ENCODE measurements at places on chromosomes 5 and 9. TPM values are rescaled to one million over a fixed set of nuclear protein-coding genes. Genes with fewer than 3 reads are reported as not detected.
A peak's percentile ranks its signal among the peaks of the same experiment; 100 is the strongest.

- H3K4me3 ChIP-seq = no peak overlapping the region
- DNase-seq = no peak
- H3K27ac ChIP-seq = no peak overlapping the region
- no peaks in the 10 kb centered on the region for H3K27me3 ChIP-seq
Measured at GRCh38 chr5:151742870-151743294, 15.5 kb downstream of the ATOX1 start.

- no peak overlapping the region for H3K4me3 ChIP-seq
- no peaks in the 10 kb centered on the region for H3K36me3 ChIP-seq
- no peaks in the 10 kb centered on the region for H3K4me1 ChIP-seq
- no peak overlapping the region for H3K27ac ChIP-seq
Measured at GRCh38 chr9:116191576-116192415, 38.2 kb downstream of the PAPPA start.

GRCh38 chr5:84437673-84438315 is 53.1 kb upstream of the EDIL3 start:
- H3K36me3 ChIP-seq = no peaks in the 10 kb centered on the region
- no peaks in the 10 kb centered on the region for H3K4me1 ChIP-seq
- no peak overlapping the region for H3K27ac ChIP-seq
- DNase-seq = no peak

- H3K27me3 ChIP-seq = no peaks in the 10 kb centered on the region
- H3K4me1 ChIP-seq = no peaks in the 10 kb centered on the region
- peaks cover 64% of the 10 kb centered on the region for H3K36me3 ChIP-seq
- H3K27ac ChIP-seq = no peak overlapping the region
- no peak for DNase-seq
Measured at GRCh38 chr5:14386884-14387624, 194.5 kb upstream of the OTULINL start.

DNA sequence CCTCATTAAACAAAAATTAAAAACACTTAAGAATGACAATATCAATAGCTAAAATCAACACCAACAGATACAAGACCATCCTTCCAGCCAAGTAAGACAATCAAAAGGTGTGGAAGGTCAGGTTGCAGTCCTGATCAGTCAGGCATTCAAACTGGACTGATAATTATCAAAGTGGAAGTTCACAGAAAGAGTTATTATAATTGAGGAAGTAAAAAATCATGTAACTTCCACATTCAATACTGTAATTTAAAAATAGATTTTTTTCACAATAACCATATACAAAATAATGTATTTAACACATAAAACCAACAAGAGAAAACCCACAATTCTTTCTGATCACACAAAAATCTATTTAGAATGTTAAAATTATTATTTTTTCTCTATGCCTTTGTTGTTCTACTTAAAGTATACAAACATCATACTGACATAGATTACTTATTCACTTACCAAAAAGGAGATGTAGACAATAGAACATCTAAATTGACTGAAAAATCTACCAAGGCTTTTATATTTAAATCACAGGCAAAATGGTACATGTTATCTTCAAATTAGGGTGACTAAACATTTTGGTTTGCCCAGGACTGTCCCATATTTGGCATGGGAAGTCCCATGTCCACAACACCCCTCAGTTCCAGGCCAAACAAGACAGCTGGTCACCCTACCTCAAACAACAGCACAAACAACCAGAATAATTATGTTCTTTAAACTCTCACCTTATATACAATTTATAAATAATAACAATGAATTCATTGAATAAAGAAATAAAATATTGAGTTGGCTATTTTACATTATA is 142.5 kb upstream of the SLC24A2 start:
- peaks cover 11% of the 10 kb centered on the region for H3K4me1 ChIP-seq
- H3K4me3 ChIP-seq = no peak overlapping the region
- DNase-seq = no peak

CCL27 gene
- not detected for polyA plus RNA-seq

DNA sequence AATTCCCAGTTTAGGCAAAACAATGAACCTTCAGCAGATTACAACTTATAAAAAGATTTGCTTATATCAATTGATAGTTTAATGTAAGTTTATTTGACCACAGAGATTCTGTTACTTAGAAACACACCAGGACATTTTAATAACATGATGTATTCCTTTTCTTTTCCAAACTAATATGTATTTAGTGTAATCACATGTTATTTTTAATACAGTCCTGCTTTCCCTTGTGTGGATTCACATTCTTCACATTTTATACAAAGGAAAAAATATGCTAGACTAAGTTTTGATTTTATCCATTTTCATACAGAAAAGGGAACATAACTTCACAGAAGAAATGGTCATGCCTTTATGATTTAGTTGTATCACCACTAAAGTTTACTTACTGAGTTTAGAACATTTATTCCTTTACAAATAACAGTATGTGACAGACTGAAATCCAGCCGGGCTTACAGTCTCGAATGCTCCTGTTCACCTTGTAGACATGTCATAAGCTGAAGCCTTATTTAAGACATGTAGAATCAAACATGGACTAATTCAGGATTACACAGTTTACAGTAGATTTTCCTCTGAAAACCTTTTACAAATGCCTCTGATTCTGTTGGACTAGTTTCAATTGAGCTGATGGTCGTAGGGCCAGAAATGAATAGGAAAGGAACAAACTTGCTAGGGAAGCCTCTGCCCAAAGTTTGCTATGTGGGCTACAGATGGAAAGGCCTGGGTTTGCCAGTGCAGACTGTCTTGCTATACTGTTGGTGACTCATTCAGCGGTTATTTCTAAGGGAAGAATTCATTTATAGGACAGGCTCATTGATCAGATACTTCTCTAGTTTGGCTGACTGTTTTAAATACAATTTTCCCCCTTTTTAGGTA is 6.6 kb upstream of the ASPN start:
- H3K36me3 ChIP-seq = no peaks in the 10 kb centered on the region
- no peaks in the 10 kb centered on the region for H3K27me3 ChIP-seq
- H3K4me3 ChIP-seq = no peak overlapping the region
- DNase-seq = no peak
- no peak overlapping the region for H3K27ac ChIP-seq
- H3K4me1 ChIP-seq = peaks cover 2% of the 10 kb centered on the region

GRCh38 chr5:155885199-155885598 is 441.8 kb upstream of the SGCD start:
- no peak overlapping the region for H3K4me3 ChIP-seq
- H3K4me1 ChIP-seq = no peaks in the 10 kb centered on the region
- no peak overlapping the region for H3K27ac ChIP-seq
- H3K27me3 ChIP-seq = no peaks in the 10 kb centered on the region
- no peak for DNase-seq
- H3K36me3 ChIP-seq = no peaks in the 10 kb centered on the region

- DNase-seq = no peak
- H3K27me3 ChIP-seq = no peaks in the 10 kb centered on the region
- no peaks in the 10 kb centered on the region for H3K4me1 ChIP-seq
- H3K36me3 ChIP-seq = no peaks in the 10 kb centered on the region
- no peak overlapping the region for H3K27ac ChIP-seq
Measured at GRCh38 chr5:82692826-82693225, 384.4 kb downstream of the TMEM167A start.

NFX1 gene
- 10.5 TPM for polyA plus RNA-seq

GRCh38 chr5:169569513-169569912 is 14.1 kb upstream of the SPDL1 start:
- H3K27me3 ChIP-seq = peaks cover 5% of the 10 kb centered on the region
- H3K36me3 ChIP-seq = no peaks in the 10 kb centered on the region
- no peaks in the 10 kb centered on the region for H3K4me1 ChIP-seq
- no peak for DNase-seq
- no peak overlapping the region for H3K4me3 ChIP-seq

GRCh38 chr5:3701694-3702093 is 106.1 kb downstream of the IRX1 start:
- H3K36me3 ChIP-seq = no peaks in the 10 kb centered on the region
- DNase-seq = no peak
- no peak overlapping the region for H3K27ac ChIP-seq

DNA sequence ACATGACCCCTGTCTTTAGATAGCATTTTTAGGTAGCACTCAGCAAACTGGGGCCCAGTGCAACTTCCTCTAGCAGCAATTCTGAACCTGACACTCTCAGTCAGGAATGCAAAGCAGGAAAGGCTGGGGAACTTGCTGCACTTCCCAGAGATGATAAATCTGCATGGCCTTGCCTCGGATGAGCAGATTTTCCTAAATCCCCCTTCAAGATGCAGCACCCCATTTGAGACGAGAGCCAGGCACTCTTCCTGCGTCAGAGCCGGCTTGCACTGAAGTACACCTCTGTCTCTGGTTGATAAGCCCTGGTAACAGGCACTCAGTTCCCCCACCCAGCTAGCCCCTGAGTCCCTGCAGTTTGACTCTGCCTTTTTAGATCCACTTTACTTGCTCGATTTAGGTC is 296.7 kb upstream of the PANK3 start:
- H3K27me3 ChIP-seq = no peaks in the 10 kb centered on the region
- no peaks in the 10 kb centered on the region for H3K36me3 ChIP-seq
- H3K4me3 ChIP-seq = no peak overlapping the region
- no peaks in the 10 kb centered on the region for H3K4me1 ChIP-seq
- DNase-seq = no peak
- H3K27ac ChIP-seq = no peak overlapping the region

GRCh38 chr5:138583984-138584637 is 8.9 kb upstream of the HSPA9 start:
- DNase-seq = no peak
- H3K27me3 ChIP-seq = no peaks in the 10 kb centered on the region
- no peak overlapping the region for H3K4me3 ChIP-seq
- H3K36me3 ChIP-seq = no peaks in the 10 kb centered on the region

DNA sequence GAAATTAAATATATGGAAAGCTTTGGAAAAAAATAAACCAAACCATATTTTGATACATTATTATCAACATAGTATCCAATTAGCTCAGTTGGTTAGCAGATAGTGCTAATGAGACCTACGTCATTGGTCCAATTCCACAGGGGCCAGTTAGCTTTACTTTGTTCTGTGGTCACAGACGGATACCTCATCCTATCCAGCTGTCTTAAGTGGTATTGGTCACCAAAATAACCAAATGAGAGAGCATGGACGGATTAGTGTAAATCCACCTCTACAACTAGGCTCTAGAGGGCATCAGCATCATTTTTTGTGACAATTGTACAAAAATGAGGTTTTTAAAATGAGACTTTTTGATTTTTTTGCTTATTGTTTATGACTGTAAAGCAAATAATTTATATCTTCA is 364.2 kb downstream of the KIAA0825 start:
- H3K4me1 ChIP-seq = no peaks in the 10 kb centered on the region
- DNase-seq = no peak
- H3K36me3 ChIP-seq = no peaks in the 10 kb centered on the region
- no peak overlapping the region for H3K4me3 ChIP-seq

GLRA1 gene
- not detected for polyA plus RNA-seq

- no peak for DNase-seq
- no peaks in the 10 kb centered on the region for H3K27me3 ChIP-seq
- H3K27ac ChIP-seq = no peak overlapping the region
- no peaks in the 10 kb centered on the region for H3K4me1 ChIP-seq
Measured at GRCh38 chr9:107123389-107123788, 159.7 kb upstream of the RAD23B start.

TOR1B gene
- polyA plus RNA-seq = 5.3 TPM

LEAP2 gene
- 2.1 TPM for polyA plus RNA-seq

PTGES2 gene
- polyA plus RNA-seq = 54.0 TPM

LRRC19 gene
- polyA plus RNA-seq = not detected

GRCh38 chr5:140267559-140268018 is 35.3 kb downstream of the PFDN1 start:
- no peak overlapping the region for H3K4me3 ChIP-seq
- DNase-seq = no peak
- H3K27ac ChIP-seq = no peak overlapping the region
- H3K27me3 ChIP-seq = no peaks in the 10 kb centered on the region
- H3K4me1 ChIP-seq = peaks cover 5% of the 10 kb centered on the region

GRCh38 chr9:114989600-114990410 is 59.4 kb upstream of the TNFSF8 start:
- H3K27ac ChIP-seq = peak overlapping the region; percentile 76
- peaks cover 26% of the 10 kb centered on the region for H3K4me1 ChIP-seq
- no peak for DNase-seq
- no peaks in the 10 kb centered on the region for H3K36me3 ChIP-seq
- H3K27me3 ChIP-seq = no peaks in the 10 kb centered on the region

DNA sequence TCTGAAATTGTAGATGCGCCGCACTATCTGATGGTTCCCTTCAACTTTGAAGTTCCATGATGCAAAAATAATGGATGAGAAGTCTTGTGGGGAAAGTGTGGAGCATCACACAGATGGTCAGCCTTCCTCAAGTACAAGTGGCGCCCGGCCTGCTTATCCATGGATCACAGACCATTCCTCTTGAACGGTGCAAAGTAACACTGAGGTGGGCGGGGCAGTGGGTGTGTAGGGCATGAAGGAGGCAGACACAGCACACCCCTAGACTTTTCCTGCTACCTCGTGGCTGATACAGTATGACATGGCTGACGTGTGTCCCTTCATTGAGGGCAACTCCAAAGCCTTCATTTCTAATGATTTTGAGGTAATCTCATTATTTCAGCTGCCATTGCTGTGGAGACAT is 2.5 kb upstream of the GNG10 start:
- DNase-seq = no peak
- no peaks in the 10 kb centered on the region for H3K27me3 ChIP-seq
- H3K27ac ChIP-seq = no peak overlapping the region
- no peak overlapping the region for H3K4me3 ChIP-seq
- H3K36me3 ChIP-seq = peaks cover 12% of the 10 kb centered on the region

DNA sequence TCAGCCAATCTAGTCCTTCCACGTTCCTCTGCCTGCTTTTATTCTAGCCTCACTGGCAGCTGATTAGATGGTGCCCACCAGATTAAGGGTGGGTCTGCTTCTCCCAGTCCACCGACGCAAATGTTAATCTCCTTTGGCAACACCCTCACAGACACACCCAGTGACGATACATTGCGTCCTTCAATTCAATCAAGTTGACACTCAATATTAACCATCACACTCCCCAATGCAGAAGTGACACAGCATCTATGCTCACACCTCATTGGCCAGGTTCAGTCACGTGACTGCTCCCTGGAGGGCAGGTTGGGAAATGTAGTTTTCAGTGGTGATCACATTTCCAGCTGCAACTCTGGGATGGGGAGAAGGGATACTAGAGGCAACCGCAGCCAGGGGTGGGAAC is 13.0 kb downstream of the SUSD3 start:
- no peak overlapping the region for H3K4me3 ChIP-seq
- no peaks in the 10 kb centered on the region for H3K27me3 ChIP-seq
- no peak overlapping the region for H3K27ac ChIP-seq
- DNase-seq = no peak
- peaks cover 6% of the 10 kb centered on the region for H3K36me3 ChIP-seq
- H3K4me1 ChIP-seq = no peaks in the 10 kb centered on the region

DNA sequence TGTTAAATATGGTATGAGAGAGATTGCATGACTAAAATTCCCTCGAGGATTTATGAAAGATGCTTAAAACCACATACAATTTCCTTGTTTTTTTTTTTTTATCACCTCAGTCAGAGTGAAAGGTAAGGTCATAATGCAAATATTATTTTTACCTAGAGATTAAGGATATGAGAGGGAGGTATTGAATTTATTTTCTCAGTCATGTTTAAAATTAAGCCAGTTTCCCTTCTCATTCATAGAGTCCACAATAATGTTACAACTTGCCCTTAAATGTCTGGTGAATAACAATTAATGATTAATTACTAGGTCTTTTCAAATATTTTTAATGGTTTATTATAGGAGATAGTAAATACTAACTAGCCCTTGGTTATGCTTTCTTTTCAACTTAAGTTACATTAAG is 144.9 kb upstream of the HAPLN1 start:
- H3K27ac ChIP-seq = no peak overlapping the region
- no peak for DNase-seq
- no peaks in the 10 kb centered on the region for H3K4me1 ChIP-seq
- no peak overlapping the region for H3K4me3 ChIP-seq
- no peaks in the 10 kb centered on the region for H3K27me3 ChIP-seq
- H3K36me3 ChIP-seq = no peaks in the 10 kb centered on the region

Data from spleen (tissue), 13 donors.